ENCODE measurements at places on chromosomes 5 and 9.

DNA sequence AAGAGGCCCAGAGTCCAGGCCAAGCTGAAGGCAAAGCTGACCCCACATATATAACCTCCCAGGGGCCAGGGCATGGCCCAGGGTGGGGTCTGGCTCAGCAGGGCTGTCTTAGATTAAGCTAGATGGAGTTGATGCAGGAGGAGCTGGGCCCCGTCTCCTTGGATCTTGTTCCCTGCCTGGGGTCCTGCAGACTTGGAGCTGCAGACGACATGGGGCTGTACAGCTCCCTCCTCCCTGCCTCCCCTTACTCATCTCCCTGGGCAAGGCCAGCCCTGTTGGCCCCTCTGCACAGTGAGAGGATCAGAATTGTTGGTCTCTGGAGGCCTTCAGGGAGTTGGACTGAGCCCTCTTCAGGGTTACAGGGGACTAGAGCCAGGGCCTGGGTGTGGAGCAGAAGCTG lies 134.9 kb downstream of the RGS3 start:
- DNase-seq, result no peak

- DNase-seq, result no peak
Observed at GRCh38 chr5:112534611-112535255, 115.7 kb upstream of the EPB41L4A start.

- DNase-seq, result no peak
Observed at GRCh38 chr5:19638461-19638860, 349.5 kb downstream of the CDH18 start.

DNA sequence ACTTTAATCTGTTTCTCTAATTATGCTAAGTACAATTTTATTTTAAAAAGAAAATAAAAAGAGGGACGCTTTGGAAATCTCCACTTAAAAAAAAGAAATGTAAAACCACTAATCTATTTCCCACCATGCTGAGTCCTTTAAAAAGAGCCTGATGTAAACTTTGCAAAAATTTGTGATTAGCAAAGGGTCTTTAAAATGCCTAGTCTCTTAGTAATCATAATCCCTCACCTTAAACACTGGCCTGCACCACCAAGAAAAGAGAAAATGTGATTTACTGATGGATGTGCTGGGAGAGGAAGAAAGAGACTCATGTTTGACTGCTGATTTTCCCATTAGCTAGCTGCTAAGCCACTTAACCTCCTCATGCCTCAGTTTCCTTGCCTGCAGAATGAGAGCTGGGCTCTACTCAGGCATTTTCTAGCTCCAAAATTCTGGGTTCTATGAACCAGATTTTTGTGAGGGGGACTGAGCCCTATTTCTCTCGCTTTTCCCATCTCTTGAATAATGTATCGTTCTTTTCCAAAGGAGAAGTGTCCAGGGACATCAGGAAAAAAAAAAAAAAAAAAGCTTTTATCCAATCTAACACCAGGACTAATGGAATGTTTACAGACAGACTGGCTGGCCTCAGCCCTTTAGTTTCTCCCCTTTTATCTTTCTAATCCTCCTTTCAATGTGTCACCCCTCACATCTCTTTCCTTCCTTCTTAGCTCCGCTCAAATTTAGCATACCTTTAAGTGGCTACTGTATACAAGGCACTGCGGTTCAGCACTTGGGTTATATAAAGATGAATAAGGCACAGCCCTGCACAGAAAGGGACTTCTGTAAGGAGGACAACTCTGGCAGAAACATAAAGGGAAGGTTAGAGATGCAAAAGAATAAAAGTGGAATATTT lies 312.4 kb downstream of the ARL15 start:
- DNase-seq, result no peak

DNA sequence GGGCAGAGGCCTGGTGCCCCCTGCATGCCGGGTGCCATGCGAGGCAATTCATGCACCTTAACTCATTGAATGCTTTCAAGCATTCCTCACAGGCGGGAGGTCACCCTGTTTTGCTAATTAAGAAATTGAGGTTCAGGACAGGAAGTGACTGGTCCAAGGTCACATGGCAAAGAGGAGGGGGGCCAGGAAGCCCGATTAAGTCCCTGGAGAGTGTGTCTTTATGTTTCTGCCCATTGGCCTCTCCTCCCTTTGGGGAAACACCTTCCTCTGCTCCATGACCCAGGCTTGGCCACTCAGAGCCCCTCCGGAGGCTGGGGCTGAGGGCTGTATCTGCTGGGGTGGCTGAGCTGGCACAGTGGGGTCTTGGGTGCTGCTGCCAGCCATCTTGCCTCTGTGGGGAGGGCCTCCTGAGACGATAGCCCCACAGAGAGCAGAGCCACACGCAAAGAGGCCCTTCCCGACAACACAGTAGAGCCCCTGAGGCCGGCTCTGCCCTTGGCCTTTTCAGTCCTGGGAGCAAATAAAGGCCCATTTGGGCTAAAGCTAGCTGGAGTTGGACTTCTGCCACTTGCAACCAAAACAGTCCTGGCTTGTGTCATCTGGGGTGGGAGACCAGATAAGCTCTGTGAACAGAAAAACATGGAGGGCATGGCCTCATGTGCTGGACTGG lies 90.8 kb upstream of the NEURL1B start:
- DNase-seq, result no peak

- DNase-seq, result no peak
Observed at GRCh38 chr5:31485376-31486207, 46.3 kb downstream of the DROSHA start.

GRCh38 chr5:156379206-156379605 lies 52.2 kb downstream of the SGCD start:
- DNase-seq, result no peak

DNA sequence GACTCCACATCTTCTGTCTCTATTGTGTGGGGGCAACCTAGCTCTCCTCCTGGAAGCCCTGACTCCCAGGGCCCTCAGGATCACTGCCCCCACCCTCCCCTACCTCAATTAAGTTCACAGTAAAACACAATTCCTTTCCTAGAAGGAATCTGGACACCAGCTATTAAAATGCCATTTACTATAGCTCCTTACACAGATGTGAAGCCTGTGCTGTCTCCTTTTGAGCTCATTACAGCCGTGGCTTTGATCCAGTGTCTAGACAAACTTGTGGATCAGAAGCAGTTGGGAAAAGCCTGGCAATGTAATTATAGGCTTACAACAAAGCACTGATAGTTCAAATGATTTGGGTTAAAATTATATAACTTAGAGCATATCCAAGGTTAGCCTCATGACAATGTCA lies 107.0 kb upstream of the SMIM23 start:
- no peak for DNase-seq

DNA sequence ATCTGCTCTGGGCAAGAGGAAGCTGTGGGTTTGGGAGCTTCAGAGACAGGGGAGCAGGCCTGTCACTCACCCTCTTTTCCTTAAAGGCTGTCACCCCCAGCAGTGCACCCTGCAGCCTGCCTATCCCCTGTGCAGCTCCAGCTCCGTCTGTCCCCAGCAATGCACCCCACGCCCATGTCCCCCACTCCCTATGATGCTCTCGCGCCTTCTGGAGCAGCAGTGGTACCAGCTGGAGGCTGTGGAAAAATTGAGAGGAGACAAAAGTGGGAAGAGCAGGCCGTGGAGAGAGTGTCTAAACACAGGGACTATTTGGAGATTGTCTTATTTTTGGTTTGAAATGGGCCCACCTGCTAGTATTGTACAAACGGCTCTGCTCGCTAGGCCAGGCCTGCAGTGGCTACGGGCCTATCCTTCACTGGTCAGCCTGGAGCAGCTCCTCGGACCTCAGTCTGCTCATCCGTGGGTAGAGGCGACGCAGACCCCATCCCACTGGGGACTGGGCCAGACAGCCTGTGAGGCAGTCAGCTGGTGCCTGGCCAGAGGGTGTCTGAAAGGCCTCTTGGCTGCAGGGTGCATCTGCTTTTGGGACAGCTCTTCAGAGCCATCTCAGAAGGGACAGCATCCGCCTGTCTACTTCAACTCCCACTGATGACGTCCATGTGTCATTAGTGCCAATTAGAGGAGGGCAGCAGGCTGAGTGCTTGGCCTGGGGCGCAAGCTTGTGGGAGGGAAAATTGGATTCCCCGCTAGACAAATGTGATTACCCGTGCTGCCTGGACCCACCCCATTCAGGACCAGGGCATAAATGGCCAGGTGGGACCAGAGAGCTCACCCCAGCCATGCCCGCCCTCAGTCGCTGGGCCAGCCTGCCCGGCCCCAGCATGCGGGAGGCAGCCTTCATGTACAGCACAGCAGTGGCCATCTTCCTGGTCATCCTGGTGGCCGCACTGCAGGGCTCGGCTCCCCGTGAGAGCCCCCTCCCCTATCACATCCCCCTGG lies at the start of gene DBH:
Gene DBH (plus strand): TSS at position 831 of the 999 bp plus-strand sequence. CDS start 9 bp downstream, at position 840.
- DNase-seq, result no peak

DNA sequence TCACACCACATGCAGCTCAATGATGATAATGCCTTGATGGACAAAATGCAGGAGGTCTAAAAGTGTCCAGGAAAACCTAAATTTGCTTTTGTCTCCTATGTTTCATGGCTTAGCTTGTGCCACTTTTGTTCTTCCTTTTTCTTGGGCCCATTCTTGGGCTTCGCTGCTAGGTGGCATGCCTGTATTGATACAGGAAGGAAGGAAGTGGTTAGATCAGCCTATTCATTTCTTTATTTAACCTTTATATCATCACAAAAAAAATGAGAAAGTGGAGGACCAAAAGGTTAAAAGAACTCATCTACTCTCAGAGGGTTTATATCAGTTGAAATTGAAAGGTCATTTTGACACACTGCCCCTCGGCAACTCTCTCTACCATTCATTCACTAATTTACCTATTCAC lies 260.2 kb downstream of the ARHGAP26 start:
- peak; percentile 43 for DNase-seq

GRCh38 chr5:159405611-159406031 lies 75.3 kb upstream of the IL12B start:
- DNase-seq, result no peak

DNA sequence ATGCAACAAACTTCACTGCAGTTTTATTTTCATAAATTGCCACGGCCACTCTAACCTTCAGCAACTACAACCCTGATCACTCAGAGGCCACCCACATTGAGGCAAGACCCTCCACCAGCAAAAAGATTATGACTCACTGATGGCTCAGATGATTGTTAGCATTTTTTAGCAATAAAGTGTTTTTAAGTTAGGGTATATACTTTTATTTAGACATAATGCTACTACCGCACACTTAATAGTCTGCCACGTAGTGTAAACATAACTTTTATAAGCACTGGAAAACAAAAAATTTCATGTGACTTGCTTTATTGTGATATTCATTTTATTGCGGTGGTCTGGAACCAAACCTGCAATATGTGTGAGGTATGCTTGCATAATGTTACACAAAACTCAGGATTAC lies 257.9 kb downstream of the ZSWIM6 start:
- no peak for DNase-seq

GRCh38 chr5:178382754-178383164 lies 150.2 kb upstream of the PHYKPL start:
- no peak for DNase-seq

DNA sequence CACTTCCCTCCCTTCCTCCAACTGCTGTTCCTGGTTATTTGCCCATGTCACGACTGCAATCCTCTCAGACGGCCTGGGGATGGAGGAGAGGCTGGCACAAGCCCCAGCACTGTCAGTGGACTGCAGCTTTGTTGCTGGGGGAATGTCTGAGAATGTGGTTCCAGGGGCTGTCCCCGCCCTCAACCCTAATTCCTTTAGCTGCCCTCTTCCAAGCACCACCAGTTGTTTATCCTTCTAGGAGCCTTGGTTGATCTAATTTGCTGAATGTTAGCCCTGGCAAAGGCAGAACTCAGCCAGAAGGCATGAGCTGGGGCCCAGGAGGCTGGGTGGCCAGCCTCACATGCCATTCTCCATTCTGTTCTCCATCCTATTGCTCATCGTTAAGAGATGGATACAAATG lies 51.6 kb downstream of the ADAM19 start:
- no peak for DNase-seq

- no peak for DNase-seq
Observed at GRCh38 chr5:156391139-156391538, 64.2 kb downstream of the SGCD start.

GRCh38 chr5:38135486-38136039 lies 122.8 kb upstream of the EGFLAM start:
- DNase-seq, result no peak

GRCh38 chr5:96616801-96617200 lies 45.4 kb upstream of the CAST start:
- no peak for DNase-seq

DNA sequence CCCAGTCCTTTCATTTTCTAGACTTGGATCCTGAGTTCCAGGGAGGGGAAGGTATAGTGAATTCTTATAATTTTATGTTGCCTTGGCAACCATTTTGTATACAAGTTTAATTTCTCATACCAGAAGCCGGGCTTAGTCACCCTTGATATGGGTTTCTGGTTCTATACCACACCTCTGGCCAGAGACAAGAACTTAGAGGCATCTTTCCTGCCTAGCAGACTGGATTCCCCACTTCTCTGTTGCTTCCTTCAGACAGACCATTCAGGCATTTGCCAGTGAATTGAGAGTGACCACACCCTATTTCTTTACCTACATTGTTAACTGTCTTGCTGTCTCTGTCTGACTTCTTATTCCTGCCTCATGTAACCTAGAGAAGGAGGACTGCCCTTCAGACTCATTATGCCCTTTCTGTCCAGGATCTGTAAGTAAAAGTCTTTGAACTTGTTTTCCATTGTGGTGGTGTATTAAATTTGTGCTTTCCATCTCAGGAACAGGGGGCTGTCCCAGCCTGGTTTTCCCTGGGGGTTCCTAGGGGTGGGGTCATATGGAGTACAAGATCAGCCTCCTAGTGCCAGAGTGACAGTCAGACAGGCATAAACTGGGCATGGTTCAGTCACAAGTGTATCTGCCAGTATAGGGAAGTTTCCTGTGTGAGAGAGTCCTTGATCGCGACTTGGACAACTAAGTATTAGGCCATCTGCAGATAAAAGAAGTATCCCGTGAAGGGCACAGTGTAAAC lies 27.4 kb downstream of the TNFSF8 start:
- no peak for DNase-seq

DNA sequence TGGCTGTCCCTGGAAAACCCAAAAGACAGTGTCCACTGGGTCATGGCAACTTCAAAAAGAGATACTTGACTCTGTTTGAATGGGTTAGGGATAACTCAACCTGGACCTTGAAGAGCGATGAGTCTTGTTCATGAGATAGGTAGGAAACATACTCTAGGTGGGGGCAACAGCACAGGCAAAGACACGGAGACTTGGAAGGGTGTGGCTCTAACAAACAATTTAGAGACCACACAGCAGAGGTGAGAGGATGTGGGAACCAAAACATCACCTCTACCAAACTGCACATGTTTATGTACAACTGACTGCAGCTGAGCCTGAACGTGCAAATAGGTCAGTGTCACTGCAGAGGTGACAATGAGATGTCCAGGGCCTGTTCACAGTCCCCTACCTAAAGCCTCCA lies 247.7 kb upstream of the ADRA1B start:
- peak; percentile 6 for DNase-seq

GRCh38 chr9:115393976-115394775 lies 276.2 kb upstream of the TNC start:
- DNase-seq, result no peak

DNA sequence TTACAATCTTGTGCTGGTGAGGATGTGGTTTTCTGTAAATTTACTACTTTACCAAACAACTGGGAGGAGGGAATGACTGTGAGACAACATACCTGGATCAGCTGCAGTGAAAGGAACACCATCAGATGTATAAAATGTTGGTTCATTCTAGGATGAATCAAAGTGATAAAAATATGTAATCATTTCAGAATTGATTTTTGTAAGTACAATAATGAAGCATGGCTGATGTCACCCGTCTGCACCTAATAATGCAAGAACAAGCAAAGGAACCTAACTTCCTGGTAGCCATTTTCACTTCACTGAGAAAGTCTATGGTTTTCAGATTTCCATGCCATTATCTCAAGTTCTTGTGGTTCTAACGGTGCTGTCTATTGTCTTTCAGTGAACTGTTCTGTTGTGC lies 18.7 kb upstream of the C5orf34 start:
- no peak for DNase-seq

GRCh38 chr9:4519604-4520003 lies 29.3 kb downstream of the SLC1A1 start:
- no peak for DNase-seq
